ENCODE measurements at places on chromosomes 11 and 22.
A peak's percentile ranks its signal among the peaks of the same experiment; 100 is the strongest.

GRCh38 chr22:21014202-21014725 is 701 bp upstream of the P2RX6 start:
- DNase-seq, result peak; percentile 98

- DNase-seq, result no peak
These were observed 17.2 kb upstream of the CD59 start for GRCh38 chr11:33753304-33753967.

DNA sequence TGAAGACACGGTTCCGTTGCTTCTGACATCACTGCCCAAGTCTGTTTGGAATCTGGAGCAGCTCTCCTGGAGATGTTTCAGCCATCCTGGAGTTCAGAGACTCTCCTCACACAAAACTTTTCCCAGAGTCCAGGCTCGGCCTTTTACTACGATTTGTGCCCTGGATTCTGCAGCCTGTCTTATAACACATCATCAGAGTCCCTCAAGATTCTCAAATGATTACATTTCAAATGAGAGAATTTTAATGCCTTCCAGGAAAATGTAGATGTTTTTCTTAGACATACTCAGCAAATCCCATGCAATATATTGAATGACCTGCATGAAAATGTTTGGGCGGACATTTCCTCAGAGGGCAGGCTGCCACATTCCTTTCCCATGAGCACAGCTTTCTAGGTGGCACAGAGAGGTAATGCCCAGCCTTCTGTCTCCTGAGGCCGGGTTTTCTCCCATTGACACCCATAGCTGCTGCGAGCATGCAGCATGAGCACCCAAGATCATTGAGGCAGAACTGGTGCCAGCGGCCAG is 129.1 kb downstream of the SNX19 start:
- DNase-seq, result no peak

GRCh38 chr11:116193321-116194131 is 579.3 kb downstream of the BUD13 start:
- peak; percentile 43 for DNase-seq

- DNase-seq, result no peak
These were observed 781 bp downstream of the ANO9 start for GRCh38 chr11:441043-441417.
